ENCODE measurements at places on chromosomes 4 and X. TPM values are rescaled to one million over a fixed set of nuclear protein-coding genes. Genes with fewer than 3 reads are reported as not detected.

SPANXC gene
- not detected for total RNA-seq

PPARGC1A gene
- total RNA-seq: 0.69 TPM

ZDHHC15 gene
- under 0.01 TPM for total RNA-seq

TCP11X1 gene
- total RNA-seq: not detected

BDH2 gene
- 83.2 TPM for total RNA-seq

PASD1 gene
- not detected for total RNA-seq

DGAT2L6 gene
- not detected for total RNA-seq

PABPC5 gene
- 1.6 TPM for total RNA-seq

SMIM10L2A gene
- total RNA-seq: 0.17 TPM

PLAC8 gene
- total RNA-seq: under 0.01 TPM

RNF212 gene
- 0.09 TPM for total RNA-seq

HTN1 gene
- not detected for total RNA-seq

SOX3 gene
- not detected for total RNA-seq

ZCCHC12 gene
- total RNA-seq: not detected

PCDH18 gene
- total RNA-seq: 423 TPM

HMX1 gene
- not detected for total RNA-seq

GYPB gene
- not detected for total RNA-seq

YY2 gene
- total RNA-seq: 1.4 TPM

SPANXN3 gene
- total RNA-seq: not detected

FGF16 gene
- 0.09 TPM for total RNA-seq

PCYT1B gene
- not detected for total RNA-seq

UVSSA gene
- 6.9 TPM for total RNA-seq

FHDC1 gene
- 0.16 TPM for total RNA-seq

ZNF630 gene
- 1.9 TPM for total RNA-seq

ARAF gene
- total RNA-seq: 9.0 TPM

RGS12 gene
- 19.5 TPM for total RNA-seq

TGIF2LX gene
- total RNA-seq: not detected

CCKAR gene
- total RNA-seq: 6.0 TPM

DGKK gene
- not detected for total RNA-seq

GPR50 gene
- total RNA-seq: not detected

PQBP1 gene
- total RNA-seq: 94.7 TPM

CLNK gene
- not detected for total RNA-seq

RBMX2 gene
- total RNA-seq: 42.6 TPM

NSUN7 gene
- total RNA-seq: not detected

PFKFB1 gene
- total RNA-seq: 0.16 TPM

MTNR1A gene
- not detected for total RNA-seq

CLDN34 gene
- not detected for total RNA-seq

GABRE gene
- 5.2 TPM for total RNA-seq

MEPE gene
- not detected for total RNA-seq

FAM47A gene
- not detected for total RNA-seq

ADGRG2 gene
- total RNA-seq: under 0.01 TPM

SMIM43 gene
- 14.8 TPM for total RNA-seq

ABCB7 gene
- 19.2 TPM for total RNA-seq

SULT1B1 gene
- not detected for total RNA-seq

PPM1K gene
- 23.2 TPM for total RNA-seq

SYTL4 gene
- total RNA-seq: 14.3 TPM

Data from bronchial smooth muscle cell (primary cell).